Stomach (tissue), 19 donors: ENCODE measurements at places on chromosomes 13 and 19.

DNA sequence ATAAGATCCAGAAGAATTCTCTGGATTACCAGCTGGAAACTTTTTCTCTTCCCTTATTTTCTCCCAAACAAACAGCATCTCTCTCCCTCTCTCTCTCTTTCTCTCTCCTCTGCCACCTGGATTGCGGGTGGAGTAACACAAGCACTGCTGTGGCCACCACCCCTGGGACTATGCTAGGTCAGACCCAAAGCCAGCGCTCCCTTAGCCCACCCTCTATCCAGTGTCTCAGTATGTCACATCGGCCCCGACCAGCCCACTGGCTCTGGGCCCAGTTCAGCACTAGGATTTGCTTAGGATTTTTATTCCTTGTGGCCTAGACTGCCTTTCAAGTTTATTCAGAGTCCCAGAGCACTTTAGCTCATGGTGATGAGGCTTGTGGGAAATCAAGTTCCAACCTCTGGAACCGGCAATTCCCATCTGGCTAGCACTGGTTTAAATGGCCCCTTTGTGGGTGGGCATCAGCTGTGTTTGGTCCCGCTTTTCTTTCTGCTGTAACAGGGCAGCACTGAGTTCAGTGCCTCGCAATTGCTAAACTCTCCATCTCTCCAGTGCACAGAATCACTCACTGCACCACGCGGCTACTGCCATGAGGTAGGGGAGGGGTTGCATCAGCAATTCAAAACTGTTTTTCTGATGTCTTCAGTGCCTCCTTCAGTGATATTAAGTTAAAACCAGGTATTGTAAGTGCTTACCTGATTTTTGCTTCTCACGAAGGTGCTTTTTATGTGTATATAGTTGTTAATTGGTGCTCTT is 1623.1 kb downstream of the SLITRK5 start:
- no peak for DNase-seq

DNA sequence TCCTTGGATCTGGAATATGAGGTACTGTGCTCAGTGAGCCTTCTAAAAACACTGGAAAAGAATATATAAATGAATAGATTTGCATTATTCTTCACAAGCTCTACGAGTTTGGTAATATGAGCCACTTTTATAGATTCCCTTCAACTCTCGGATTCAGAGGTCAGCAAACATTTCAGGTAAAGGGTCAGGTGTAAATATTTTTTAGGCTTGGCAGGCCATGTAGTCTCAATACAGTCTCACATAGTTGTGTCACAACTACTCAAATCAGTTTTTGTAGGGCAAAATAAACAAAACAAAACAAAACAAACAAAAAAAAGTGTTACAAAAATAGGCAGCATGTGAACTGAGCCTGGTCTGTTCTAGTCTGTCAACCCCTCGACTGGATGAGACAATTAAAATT is 57.4 kb downstream of the PSPC1 start:
- no peak for DNase-seq

- DNase-seq: no peak
Measured at GRCh38 chr19:1773184-1773583, 19.9 kb downstream of the ONECUT3 start.

GRCh38 chr19:607301-608154 is 17.8 kb downstream of the HCN2 start:
- no peak for DNase-seq

DNA sequence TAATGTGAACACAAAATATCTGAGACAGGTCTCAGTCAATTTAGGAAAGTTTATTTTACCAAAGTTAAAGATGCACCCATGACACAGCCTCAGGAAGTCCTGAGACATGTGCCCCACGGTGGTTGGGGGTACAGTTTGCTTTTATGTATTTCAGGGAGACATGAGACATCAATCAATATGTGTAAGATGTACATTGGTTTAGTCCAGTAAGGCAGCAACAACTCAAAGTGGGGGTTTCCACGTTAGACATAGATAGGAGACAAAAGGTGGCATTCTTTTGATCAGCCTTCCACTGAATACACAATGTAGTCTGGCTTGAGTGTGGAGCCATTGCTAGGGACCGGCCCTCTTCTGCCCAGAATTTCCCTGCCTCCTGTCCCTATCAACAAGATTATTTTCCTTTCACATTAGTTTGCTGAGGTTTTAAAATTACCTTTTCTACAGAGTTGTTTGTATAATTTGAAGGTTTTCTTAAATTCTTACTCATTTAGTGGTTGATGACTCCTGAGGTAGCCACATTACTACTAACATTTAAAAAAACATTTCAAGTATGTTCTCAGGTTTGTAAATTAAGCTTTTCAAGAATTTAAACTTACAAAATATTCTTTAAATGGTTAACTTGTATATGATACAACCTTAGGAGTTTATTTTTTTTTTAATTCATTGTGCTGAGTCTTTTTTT is 33.2 kb downstream of the RNASEH2B start:
- DNase-seq: no peak

DNA sequence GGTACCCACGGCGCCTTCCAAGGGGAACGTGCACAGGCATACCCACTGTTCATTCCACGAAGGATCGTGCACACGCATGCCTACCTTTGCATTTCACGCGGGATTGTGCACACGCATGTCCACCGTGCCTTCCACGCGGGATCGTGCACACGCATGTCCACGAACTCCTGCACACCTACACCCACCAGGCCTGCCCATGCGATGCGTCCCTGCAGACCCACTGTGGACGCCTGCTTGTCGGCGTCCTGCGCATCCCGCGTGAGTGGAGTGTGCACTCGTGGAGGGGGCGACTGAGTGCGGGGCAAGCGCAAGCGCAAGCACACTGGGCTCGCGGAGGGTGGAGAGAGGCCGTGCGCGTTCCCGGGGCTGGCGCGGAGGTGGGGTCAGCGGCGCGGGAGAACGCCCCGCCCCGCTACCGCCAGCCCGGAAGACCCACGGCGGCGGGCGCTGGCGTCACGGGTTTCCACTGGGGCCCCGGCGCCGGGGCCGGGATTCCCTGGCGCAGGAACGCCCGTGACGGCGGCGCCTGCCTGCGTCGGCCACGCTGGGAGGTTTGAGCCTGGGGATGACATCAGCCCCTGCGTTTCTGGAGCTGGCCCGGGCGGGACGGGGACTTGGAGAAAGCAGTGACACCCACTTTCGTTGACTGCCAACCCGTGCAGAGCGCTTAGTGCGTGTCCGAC is 18.7 kb downstream of the GADD45B start:
- peak; percentile 80 for DNase-seq

DNA sequence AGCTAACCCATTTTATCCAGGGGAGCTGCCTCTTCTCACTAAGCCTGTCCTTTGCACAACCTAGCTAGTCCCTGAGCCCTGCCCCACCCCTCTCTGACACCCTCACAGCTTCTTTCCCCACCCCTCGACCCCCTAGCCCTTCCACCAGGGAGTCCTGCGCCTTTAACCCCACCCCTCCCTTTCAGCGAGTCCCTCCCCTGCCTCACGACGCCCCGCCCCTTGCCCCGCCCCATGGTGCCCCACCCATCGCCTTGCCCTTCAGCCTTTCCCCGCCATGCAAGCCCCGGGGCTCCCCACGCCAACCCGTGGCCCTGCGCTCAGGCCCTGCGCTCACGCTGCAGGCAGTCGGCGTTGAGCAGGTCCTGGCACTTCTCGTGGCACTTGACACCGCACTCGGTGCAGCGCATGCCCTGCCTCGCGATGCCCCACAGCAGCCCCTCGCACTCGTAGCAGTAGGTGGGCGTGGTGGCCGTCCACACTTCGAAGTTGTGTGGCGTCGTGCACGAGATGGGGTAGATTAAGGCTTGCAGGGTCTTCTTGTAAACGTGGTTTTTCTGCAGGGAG is 40.0 kb downstream of the UNC13A start:
- no peak for DNase-seq

- peak; percentile 34 for DNase-seq
Measured at GRCh38 chr13:44307844-44308243, 65.8 kb upstream of the SERP2 start.

DNA sequence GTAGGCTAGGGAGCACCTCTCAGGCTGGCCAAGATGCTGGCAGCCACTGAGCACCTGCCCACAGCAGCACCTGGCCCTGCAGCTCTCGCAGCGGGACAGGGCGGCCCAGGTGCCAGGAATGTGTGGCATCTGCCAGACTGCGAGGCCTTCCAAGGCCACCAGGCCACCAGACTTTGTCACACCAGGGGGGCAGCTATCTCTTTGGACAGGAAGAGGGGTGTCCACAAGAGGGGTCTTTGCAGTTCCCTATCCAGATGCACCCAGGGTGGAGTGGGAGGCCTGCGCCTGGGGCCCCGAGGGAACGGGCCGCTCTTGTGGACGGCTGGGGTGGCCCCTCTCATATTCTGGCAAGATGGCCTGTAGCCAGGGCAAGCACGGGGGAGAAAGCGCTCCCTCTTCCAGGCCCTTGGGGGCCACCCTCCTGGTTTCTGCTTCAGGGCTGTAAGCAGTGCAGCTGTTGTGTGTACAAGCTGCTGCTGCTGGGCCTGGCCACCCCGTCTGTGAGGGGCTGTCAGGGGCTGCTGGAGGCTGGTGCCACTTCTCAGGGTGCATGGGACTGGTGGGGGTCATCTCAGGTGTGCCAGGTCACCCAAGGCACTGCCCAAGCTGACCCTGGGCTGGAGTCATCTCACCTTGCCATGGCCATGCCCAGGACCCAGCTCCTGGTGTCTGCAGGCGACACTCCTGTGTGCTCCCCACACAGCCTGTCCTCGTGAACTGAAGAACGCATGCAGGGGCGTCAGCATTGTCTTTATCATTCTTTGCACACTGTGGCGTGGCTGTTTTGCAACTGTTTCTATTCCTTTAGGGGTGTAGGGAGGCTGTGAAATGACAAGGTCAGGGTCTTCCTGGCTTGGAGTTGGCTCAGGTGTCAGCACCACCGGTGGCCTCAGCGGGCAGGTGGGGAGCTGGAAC is 1.8 kb downstream of the TEX29 start:
- DNase-seq: no peak

DNA sequence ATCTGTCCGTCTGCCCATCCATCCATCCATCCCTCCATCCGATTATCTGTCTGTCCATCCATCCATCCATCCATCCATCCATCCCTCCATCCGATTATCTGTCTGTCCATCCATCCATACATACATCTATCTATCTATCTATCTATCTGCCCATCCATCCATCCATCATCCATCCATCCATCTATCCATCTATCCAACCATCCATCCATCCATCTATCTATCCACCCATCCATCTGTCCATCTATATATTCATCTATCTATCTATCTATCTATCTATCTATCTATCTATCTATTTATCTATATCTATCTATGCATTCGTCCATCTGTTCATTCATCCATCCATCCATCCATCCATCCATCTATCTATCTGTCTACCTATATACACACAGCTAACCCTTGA is 471.1 kb upstream of the ZNF507 start:
- no peak for DNase-seq

DNA sequence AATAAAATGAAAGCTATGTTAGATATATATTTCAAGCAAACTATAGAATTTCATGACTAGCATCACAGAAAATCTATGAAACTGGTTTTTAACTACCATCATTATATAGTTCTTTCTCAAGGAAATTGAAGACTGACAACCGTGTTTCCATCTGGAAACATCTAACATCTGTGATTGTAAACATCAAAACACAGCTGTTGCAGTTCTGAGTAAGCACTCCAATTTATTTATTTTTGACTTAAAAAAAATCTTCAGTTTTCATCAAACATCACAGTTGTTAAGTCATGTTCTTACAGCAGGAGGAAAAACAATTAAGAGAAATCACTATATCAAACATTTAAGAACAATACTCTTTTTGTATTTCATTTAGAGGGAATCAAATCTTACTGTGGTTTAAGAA is 1653.0 kb upstream of the MIR17HG start:
- no peak for DNase-seq

GRCh38 chr19:9721861-9722260 is 46.7 kb downstream of the ZNF846 start:
- peak; percentile 14 for DNase-seq

DNA sequence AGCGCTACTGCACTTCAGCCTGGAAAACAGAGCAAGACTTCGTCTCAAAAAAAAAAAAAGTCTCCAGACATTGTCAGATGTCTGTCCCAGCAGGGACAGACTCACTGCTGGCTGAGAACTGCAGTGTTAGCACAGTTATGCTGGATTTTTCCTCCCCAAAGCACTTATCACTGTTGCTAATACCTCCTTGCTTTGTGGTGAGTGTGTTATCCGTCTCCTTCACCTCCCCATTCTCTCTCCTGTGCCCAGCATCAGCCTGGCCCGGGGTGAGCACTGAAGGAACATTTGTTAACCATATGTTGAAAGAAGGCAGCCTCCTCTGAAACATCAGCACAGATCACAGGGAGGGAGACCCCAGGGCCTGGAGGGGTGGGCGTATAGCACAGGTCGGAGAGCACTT is 11.3 kb downstream of the MYO9B start:
- DNase-seq: no peak

DNA sequence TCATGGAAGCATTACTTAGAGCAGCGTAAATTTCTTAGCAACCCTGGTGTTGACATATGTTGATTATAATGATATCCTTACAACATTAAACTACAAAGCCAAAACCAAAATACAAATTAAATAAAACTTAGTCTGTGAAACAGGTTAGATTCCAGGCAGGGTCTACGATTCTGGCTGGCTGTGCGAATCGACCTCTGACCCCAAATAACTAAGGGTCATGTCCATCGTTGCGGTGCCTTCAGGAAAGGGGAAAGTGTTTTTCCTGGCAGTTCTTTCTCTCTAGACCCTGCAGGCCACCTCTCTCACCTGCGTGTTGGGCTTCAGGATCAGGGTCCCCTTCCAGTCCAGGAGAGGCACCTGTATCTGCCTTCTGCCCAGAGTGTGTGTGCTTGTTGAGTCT is 66.2 kb downstream of the ATP11A start:
- DNase-seq: no peak

DNA sequence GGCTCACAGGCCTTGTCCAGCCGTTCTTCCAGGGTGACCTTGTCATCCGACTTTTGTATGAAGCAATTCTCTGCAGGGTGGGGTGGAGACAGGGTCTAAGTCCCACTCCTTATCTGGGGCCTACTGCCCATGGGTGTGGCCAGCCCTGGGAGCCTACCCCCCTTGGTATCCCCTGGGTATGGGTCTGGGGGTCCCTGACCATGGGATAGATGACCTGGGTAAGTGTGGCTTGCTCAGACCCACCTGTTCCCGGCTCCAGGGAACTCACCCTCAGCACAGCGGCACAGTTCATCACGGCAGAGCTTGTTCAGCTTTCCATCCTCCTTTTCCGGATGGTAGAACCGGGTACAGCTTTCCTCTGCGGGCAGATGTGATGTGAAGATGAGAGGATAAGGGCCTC is 9.2 kb upstream of the TNFSF14 start:
- no peak for DNase-seq

- DNase-seq: no peak
Measured at GRCh38 chr19:41076286-41076685, 12.0 kb upstream of the CYP2A13 start.
